Osteoblast (primary cell): ENCODE measurements at places on chromosomes 1 and 21. TPM values are rescaled to one million over a fixed set of nuclear protein-coding genes. Genes with fewer than 3 reads are reported as not detected.
A peak's percentile ranks its signal among the peaks of the same experiment; 100 is the strongest.

Gene S100A7
- not detected in 2 replicates for total RNA-seq

Gene REG4
- total RNA-seq: not detected in 2 replicates

DNA sequence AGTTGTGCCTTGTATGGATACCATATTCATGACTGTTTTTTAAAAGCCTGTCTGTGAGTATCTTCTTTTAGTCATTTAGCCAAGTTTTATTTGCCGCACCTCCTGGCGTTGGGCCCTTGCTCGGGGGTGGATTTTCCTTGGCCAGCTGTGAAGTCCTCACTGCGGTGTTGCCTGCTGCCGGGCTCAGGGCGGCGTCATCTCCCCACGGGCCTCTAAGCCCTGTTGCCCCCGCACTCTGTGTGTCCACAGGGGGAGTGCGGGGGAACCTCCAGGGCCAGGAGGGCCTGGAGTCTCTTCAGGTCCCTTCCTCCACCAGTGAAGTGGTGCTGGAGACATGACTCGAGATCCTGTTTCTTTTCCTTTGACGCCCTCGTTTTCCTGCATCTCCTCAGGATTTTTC is 65.8 kb upstream of the DIP2A start:
- DNase-seq: peak; percentile 99

GRCh38 chr1:206102292-206102936 is 14.8 kb downstream of the AVPR1B start:
- no peak for DNase-seq

DNA sequence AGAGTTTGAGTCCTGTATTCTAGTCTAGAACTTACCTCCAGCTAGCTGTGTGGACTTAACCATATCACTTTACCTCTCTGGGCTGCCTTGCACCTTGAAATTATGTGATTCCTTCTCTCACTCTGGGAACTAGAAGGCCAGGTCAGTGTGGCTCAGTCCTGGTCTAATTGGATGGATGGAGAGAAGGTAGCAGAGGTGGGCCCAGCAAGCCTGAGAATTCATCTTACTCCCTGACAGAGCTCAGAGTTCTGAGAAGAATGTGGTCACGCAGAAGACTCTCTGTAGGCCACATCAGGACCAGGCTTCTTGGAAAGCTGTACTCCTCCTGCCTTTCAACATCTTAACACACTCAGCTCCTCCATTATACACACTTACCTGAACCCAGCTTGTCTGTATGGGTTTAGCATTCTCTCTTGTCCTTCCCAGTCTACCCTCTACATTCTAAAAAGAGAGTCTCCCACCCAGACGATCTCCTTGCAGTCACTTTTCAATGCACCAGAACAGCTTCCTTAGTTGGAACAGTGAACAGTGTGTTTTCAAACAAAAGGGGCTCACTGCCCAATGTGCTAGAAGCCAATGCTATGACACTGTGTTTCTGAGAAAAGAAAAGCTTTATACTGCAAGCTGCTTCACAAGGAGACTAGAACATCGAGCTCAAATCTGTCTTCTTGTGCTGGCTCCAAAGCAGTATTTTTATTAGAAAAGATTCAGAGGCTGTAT is 60.5 kb downstream of the CAPN9 start:
- DNase-seq: no peak
